GM13977 (cell line): ENCODE measurements at places on chromosomes 12 and 14.

- no peak for DNase-seq
Measured at GRCh38 chr14:101481557-101481956, 79.7 kb upstream of the DIO3 start.

- no peak for DNase-seq
Measured at GRCh38 chr14:103243764-103244737, 90.0 kb upstream of the EIF5 start.

DNA sequence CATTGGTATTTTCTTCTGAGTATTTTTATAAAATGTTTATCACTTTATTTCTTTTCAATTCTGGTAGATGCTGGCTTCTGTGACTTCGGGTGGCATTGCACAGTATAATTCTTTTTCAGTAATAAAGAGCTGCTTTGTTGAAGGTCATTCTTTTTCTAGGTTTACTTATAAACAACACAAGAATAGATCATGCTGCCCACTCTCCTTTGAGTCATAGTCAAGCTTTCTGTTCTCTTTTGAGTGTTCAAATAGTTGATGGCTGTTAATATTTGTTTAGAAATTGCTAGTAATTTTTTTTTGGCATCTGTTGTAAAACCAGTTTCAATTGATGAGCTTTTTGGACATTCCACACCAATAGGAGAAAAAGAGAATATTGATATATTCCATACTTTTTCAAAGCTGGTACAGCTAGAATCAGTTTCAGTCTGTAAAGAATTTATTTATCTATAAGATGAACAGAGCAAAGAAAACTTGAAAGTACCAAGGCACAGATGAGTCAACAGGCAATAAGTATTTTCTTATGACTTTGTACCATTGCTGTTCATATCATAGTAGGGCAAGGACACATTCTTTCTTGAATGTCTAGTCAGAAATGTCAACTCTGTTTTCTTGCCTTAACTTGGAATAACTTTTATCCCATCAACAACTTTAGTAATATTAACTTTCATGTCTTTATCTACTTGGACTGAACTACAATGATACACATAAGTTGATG lies 513.0 kb upstream of the SEL1L start:
- DNase-seq: no peak

DNA sequence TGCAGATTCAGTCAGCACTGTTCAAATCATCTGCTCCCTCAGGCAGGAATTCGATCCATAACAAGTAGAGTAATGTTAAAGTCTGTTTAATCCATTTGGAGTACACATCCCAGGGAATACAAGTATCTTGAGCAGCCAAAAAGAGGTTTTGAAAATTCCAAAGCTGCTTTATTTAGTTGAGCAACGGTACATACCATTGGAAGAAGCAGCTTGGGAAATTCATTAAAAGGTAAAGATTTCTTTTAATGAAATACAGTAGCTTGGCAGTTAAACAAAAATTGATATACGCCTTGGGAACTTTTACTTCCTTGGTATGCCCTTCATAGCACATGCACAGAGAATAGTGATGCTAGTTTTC lies 153.8 kb downstream of the LRIG3 start:
- DNase-seq: no peak
